CMK (cell line): ENCODE measurements at places on chromosomes 13 and 19.

GRCh38 chr19:8001995-8002849 is 3.2 kb downstream of the ELAVL1 start:
- DNase-seq = peak; percentile 61

- peak; percentile 54 for DNase-seq
Observed at GRCh38 chr19:38693380-38694223, 46.2 kb downstream of the ACTN4 start.

DNA sequence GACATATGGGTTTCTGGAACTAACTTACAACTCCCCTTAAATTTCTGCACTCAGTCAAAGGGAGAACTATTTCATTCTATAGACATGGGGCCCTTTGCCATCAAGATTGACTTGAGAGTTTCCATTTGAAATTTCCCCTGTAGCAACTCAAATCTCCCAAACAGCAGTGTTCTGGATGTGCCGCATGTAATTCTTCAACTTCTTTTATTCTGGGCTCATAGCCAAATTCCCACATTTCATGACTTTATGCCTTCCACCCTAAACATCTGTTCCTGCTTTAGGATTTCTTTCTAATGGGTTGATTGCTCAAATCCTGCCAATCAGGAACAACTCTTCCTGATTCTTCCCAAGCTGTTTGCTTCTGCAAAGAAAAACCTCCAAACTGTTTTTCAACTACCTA is 336.0 kb downstream of the TBC1D4 start:
- no peak for DNase-seq

- DNase-seq = no peak
Observed at GRCh38 chr13:44397766-44398223, 24.2 kb downstream of the SERP2 start.

DNA sequence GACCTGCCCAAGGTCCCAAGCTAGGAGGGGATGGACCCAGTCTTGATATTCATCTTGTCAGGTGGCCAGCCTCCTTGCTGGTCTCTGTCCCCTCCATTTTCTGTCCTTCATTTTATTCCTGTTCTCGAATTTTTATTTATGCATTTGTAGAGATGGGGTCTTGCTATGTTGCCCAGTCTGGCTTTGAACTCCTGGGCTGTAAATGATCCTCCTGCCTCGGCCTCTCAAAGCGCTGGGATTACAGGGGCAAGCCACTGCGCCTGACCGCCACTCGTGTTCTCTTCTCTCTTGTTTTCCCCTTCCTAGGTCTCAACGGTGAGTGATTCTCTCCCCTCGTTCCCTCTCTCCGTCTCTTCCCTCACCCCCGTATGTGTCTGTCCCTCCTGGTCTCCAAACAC is 10.6 kb upstream of the TPRX2 start:
- no peak for DNase-seq

DNA sequence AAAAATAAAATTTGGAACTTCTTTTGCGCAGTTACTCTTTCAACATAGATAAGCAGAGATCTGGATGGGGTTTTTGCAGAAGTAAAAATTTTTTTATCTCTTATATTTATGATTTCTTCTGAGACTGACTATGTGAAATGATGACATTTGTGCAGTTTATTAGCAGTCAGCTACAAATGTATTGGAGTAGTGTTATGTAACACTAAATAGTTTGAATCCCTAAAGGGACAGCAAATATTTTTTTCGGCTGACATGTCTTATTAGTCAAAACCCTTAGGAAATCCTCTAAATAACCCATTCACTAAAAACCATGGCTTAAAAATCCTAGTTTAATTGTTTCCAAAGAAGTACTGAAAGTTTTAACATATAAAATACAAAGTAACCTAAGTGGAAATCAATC is 48.0 kb upstream of the EDNRB start:
- DNase-seq = no peak

DNA sequence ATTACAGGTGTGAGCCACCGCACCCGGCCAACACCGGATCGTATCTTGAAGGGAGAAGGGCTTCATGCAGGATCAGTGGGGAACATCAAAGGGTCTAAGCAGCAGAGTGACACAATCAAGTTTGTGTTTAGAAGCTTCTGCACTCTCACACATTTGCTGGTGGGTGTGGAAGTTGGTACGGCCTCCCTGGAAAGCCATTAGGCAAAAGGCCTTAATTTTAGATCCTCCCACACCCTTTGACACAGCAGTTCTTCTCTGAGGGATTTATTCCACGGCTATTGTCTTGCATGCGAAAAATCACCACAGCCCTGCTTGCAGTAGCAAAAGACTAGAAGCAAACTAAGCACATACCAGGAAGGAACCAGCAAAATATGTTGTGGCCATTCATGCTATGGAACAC is 18.3 kb upstream of the SLC1A5 start:
- no peak for DNase-seq

DNA sequence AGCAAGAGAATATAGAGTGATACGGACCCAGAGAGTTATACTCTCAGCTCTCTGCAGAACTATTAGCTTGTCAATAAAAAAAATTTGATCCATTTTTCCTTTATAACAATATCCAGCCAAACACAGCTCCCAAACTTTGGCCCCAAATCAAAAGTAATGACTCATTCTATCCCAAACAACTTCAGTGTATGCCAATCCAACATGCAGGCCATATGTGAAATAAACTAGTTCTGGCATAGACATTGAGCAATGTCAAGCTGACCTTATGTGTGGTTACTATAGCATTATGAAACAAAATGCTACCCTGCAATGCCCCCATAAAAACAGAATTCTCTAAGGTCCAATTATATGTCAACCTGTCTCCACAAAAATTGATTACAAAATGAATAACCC is 209.5 kb downstream of the DNAJC15 start:
- no peak for DNase-seq
